ENCODE measurements at places on chromosomes 13 and 19.

DNA sequence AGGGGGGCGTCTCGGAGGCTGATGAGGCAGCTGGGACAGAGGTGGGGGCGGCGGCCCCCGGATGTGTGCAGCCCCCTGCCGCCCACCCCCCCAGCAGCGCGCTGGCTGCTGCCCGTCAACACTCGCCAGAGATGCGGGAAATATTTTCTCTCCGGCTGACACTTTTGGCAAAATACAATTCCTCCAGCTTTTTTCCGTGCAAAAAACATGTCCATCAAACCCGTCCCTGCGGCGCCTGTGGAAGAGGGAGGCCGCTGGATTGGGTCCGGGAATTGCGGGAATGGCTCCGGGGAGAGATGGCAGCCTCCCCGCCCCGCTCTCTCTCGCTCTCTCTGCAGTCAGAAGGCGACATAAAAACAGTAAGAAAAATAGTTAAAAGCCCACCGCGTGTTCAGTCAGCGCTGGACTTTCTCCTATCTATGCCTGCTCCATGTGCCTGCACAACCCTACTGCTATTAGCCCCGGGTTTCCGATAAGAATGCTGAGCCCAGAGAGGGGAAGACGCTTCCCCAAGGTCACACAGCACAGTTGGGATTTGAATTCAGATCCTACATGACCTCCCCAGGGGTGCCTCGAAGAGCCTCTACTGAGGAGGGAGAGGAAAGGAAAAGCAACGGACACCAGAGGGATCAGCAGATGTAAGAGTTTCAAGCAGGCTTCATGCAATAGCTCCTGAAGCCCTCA is 23.2 kb downstream of the ZNRF4 start:
- DNase-seq = no peak

- no peak for DNase-seq
Measured at GRCh38 chr19:56971230-56971629, 130.7 kb upstream of the PEG3 start.

DNA sequence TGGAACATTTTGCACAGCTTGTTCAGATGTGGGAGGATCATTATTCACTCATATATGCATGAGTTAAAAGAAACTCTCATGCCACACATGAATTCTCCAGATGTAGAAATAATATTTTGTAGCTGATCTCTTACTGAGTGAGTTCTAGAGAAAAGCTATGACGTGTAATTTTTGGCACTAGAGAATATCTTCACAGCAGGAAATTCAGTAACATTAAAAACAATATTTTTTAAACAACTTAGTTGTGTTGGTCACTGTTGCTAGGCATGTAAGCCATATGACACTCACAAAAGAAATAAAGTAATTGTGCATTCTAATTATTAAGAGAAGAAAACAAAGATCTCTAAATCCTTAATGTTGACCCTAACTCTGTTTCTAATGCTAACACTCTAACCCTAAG is 371.4 kb upstream of the SLC10A2 start:
- no peak for DNase-seq

- DNase-seq = no peak
Measured at GRCh38 chr13:32905063-32905863, 111.0 kb upstream of the KL start.

GRCh38 chr13:109332506-109333499 is 453.6 kb downstream of the IRS2 start:
- no peak for DNase-seq

GRCh38 chr19:46373491-46374359 is 26.8 kb downstream of the PPP5C start:
- no peak for DNase-seq

- DNase-seq = peak; percentile 46
Measured at GRCh38 chr19:10027158-10027997, 14.1 kb downstream of the RDH8 start.

DNA sequence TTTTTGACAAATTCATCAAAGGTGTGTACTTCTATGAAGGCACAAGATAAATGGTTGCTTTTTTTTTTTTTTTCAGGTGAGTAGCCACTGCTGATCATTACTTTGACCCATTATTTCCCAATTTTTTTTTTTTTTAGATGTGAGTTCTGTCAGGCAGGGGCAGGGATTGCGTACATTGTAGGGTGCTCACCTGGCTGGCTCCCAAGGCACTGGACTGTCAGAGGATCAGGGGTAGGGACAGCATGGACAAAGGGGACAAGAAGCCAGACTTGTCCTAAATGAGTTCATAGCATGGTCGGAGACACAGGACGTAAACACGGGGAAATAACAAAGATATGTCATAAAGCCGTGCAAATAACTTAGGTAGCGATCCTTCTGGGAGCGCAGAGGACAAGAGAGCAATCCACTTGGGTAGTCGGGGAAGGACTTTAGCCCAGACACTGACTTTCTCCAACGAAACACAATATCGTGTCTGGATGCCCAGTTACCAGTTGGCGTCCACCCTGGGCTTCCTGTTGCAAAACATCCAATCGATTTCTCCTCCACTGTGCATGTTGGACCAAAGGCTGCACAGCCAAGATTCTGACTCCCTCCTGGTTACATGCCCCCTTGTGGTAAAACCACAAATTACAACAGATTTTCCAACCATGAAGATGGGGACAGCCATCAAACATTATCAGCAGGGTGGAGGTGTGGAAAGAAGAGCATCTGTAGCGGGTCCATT is 27.5 kb upstream of the KATNAL1 start:
- no peak for DNase-seq

GRCh38 chr19:1592755-1593500 is at the start of gene MBD3:
Gene MBD3, minus strand, starts transcription at chr19:1592865. Its CDS starts 234 bp downstream, at chr19:1592631.
- DNase-seq = peak; percentile 78

Data from stimulated activated CD8-positive, alpha-beta memory T cell treated with anti-CD3 and anti-CD28 coated beads, Interleukin-4, amount 100 ng/mL, for 4 hours (primary cell).